ENCODE measurements at places on chromosomes 13 and 19.

- no peak for DNase-seq
Measured at GRCh38 chr13:69591437-69591836, 516.2 kb upstream of the ATXN8OS start.

- DNase-seq: no peak
Measured at GRCh38 chr13:85601526-85601925, 197.7 kb downstream of the SLITRK6 start.

GRCh38 chr13:44618326-44618725 is 42.2 kb upstream of the TSC22D1 start:
- DNase-seq: no peak

GRCh38 chr13:89862691-89863036 is 1484.8 kb upstream of the MIR17HG start:
- no peak for DNase-seq

- no peak for DNase-seq
Measured at GRCh38 chr19:19460761-19461265, 54.5 kb downstream of the TSSK6 start.

DNA sequence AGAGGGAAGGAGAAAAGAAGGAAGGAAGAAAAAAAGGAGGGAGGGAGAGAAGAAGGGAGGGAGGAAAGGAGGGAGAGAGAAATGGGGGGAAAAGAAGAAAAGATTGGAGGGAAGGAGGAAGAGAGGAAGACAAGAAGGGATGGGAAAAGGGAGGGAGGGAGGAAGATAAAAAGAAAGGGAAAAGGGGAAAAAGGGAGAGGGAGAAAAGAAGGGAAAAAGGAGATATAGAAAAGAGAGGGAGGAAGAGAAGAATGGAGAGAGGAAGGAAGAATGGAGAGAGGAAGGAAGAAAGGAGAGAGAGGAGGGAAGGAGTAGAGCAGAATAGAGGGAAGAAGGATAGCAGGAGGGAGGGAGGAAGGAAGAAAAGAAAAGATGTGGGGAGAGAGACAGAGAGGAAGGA is 334.6 kb downstream of the TSHZ3 start:
- DNase-seq: no peak

DNA sequence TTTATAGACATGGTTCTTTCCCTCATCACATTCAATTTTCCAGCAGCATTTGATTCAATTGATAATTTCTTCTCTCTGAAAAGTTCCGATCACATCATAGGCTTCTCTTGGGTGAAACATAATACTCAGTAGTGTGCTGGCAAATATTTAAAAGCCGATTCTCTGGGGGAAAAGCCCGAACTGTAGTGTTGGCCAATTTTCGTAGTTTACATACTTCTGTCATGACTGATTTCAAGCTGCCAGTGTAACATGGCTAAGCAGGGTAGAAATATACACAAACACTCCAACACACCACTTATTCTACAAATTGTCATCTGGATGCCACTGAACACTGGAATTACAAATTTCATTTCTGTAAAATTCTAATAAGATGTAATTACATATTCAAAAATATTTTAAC is 56.1 kb upstream of the FREM2 start:
- DNase-seq: no peak

- DNase-seq: no peak
Measured at GRCh38 chr13:65188721-65189120, 2041.4 kb downstream of the PCDH9 start.

GRCh38 chr19:18160493-18160970 is 7.6 kb downstream of the PIK3R2 start:
- no peak for DNase-seq

DNA sequence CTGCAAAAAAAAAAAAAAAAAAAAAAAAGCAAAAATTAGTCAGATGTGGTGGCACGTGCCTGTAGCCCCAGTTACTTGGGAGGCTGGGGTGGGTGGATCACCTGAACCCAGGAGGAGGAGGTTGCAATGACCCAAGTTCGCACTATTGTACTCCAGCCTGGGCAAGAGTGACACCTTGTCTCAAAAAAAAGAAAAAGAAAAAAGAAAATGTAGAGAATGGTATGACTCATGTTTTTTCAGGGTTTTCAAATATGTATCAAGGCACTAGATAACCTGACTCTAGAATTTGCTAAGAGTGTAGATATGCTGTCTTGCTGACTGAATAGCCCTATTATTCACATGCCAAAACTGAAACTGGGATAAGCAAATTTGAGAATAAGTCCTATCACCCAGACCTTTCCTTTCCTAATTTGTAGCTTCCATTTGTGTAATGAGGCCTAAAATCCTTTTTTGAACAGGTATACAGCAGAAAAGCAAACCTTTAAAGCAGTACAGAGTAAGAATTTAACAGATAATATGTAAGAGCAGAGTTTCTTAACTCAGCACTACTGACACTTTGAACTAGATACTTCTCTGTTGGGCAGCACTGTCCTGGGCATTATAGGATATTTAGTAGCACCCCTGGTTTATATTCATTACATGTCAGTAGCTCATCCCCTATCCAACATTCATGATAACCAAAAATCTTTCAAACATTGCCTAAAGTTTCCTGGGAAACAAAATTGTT is 108.6 kb downstream of the ELF1 start:
- DNase-seq: no peak

GRCh38 chr13:58843567-58843966 is 1212.0 kb downstream of the PCDH17 start:
- no peak for DNase-seq

DNA sequence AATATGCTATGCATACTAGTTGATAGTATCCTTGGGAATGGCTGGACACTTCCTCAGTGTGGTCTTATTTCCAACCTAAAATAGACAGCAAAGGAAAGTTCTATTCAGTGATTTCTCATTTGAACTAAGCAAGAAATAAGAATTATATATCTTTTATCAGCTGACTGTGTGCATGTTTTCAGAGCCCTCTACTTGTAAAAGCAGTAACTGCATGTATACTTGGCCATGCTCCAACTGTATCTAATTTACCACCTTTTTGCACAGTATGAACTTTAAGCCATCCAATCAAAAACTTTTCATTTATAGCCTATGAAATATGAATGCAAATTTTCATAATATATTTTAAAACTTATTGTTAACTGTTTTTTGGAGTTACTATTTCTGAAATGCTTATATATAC is 136.4 kb upstream of the PCDH9 start:
- DNase-seq: no peak

DNA sequence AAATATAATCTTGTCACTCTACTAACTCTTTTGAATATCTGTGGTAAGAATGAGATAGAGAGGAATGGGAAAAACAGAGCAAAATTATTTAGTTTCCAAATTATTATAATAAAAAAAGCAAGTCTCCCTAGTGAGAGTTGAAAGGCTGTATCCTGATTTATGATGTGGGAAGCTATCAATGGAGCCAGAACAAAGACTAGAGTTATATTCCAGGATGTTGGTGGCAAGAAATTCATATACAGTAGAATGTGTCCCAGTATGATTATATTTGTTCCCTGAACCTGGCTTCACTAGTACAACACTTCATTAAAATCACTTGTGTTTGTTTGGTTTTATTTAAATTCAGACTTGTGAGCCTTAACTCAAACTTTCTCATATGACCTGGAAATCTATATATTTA is 630.3 kb downstream of the GPC5 start:
- DNase-seq: no peak

GRCh38 chr19:2096034-2096479 is at the start of gene MOB3A:
Gene MOB3A (minus strand): TSS chr19:2096326. CDS start chr19:2078560, 17,766 bp downstream.
- DNase-seq: no peak

Data from uterus (tissue), 4 donors.